Fibroblast of upper back skin (primary cell): ENCODE measurements at places on chromosomes 11 and 22.

- no peak for DNase-seq
These were observed 36.6 kb downstream of the KCNJ1 start for GRCh38 chr11:128830290-128831173.

GRCh38 chr11:97351939-97352338 lies 962.1 kb downstream of the JRKL start:
- DNase-seq = no peak

DNA sequence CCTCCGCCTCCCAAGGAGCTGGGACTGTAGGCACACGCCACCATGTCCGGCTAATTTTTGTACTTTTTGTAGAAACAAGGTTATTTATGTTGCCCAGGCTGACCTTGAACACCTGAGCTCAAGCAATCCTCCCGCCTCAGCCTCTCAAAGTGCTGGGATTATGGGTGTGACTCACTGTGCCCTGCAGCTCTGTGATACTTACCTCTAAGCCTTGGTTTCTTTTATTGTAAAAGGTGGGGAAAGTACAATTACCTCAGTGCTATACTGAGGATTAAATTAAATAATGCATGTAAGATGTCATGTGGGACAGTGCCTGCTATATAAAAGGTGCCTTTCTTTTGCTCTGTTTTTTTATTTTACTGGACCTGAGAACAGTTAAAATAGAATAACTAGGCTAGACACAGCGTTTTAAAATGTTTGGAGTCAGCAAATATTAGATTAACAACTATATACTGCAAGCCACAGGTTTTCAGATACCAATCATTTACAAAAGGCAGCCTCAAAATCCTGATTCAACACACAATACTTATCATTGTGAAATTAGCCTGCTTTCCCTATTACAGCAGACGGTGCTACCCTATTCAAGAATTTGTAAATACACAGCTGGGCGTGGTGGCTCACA lies 30.0 kb downstream of the PRR14L start:
- no peak for DNase-seq

GRCh38 chr11:74471037-74471436 lies 3.7 kb upstream of the KCNE3 start:
- DNase-seq = no peak

GRCh38 chr11:132655187-132655855 lies 877.0 kb downstream of the OPCML start:
- peak; percentile 43 for DNase-seq

DNA sequence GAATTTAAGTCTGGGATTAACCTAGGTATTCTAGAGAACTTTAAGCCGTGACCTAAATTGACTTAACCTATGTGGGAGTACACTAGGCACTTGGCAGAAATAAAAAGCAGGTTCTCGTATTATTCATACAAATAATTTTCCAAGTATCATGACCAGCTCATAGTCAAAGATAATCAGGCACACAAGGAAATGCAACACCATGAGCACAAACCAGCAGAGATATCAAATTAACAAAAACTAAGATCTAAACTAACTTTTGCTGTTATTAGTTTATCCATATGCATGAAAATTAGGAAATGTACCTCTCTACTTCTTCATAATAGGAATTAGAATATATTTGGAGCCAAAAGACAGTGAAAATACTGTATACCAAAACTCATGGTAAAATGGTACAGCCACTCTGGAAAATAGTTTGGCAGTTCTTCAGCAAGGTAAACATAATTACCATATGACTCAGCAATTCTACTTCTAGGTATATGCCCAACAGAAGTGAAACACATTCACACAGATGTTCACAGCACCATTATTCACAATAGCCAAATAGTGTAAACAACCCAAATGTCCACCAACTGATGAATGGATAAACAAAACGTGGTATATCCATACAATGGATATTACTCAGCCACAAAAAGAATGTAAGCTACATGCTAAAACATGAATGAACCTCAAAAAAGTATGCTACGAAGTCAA lies 154.1 kb downstream of the ENTHD1 start:
- no peak for DNase-seq

DNA sequence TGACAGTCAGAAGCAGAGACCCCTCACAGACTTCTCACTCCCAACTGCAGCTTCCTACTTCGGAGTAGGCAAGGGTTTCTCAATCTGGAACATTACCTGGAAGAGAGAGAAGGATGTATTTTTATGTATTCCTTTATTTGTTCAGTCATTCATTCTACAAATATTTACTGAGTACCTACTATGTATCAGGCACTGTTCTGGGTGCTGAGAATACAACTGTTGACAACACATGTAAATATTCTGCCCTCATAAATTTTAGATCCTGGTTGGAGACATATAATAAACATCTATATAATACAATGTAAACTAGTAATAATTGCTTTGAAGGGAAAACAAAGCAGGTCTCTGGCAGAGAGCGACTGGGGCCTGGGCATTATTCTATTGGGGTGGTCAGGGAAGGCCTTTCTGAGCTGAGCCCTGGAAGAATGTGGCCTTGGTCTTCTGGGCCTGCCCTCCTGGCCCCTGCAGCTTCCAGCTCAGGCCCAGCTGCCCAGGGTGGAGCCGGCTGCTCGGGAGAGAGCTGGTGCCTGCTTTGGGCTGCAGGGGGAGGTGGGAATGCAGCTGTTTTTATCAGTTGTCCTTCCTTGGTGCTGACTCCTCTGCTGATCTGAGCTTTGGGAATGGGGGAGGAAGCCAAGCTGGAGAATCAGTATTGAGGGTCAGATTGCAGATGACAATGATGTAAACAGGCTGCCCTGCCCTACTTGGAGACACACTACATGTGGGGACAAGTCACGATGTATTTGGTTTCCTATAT lies 46.8 kb downstream of the PKNOX2 start:
- DNase-seq = no peak

- peak; percentile 21 for DNase-seq
These were observed at the start of gene LRP5 for GRCh38 chr11:68312117-68312779. LRP5 (plus strand) TSS chr11:68312591; CDS start chr11:68312715, 124 bp downstream.

- DNase-seq = no peak
These were observed 138.8 kb upstream of the ZBED5 start for GRCh38 chr11:10996678-10997077.
